Midbrain (tissue), 1 donor: ENCODE measurements at places on chromosomes 5 and 9.

DNA sequence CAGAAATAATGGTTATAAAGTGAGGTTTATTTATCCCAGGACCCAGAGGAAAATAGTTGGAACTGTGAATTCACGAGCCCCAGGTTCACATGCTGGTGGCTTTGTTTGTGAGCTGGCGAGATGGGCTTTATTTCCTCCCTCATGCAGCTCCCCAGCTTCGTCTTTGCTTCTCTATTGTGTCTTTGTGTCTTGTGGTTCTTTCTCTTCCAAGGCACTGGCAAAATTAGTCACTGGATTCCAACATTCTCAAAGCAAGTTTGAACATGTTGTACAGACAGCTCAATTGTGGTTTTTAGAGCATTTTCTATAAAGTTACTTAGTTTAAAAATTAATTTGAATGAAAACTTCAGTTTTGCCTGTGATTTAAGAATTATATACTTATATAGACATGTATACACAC is 7.2 kb downstream of the NDUFS6 start:
- DNase-seq = peak; percentile 6

GRCh38 chr5:14123974-14124482 is 19.1 kb upstream of the TRIO start:
- DNase-seq = no peak

- DNase-seq = no peak
Measured at GRCh38 chr9:91181541-91181940, 180.2 kb downstream of the AUH start.

GRCh38 chr9:37929441-37929895 is 25.5 kb upstream of the SLC25A51 start:
- DNase-seq = no peak

- DNase-seq = no peak
Measured at GRCh38 chr9:23307731-23308513, 518.1 kb downstream of the ELAVL2 start.

GRCh38 chr5:37603072-37603471 is 224.0 kb downstream of the WDR70 start:
- no peak for DNase-seq

GRCh38 chr5:32272746-32273145 is 40.0 kb downstream of the MTMR12 start:
- no peak for DNase-seq

- no peak for DNase-seq
Measured at GRCh38 chr5:33608344-33609041, 167.7 kb downstream of the TARS1 start.

GRCh38 chr9:68896486-68896885 is 117.4 kb downstream of the PRKACG start:
- DNase-seq = no peak

DNA sequence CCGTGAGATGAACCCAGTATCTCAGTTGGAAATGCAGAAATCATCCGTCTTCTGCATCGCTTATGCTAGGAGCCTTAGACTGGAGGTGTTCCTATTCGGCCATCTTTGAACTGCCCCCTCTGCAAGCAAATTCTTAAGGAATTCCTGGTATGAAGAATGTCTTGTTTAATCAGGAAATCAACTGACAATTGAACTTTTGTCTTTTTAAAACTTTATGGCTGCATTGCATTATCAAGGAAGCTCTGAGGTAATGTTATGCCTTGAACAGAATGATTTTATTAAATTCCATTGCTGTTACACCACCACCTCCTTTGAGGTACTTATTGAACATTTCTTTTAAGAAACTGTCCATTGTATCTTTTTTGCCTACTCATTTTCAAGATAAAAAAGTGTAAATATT is 1915.7 kb upstream of the CDH9 start:
- no peak for DNase-seq

- no peak for DNase-seq
Measured at GRCh38 chr9:116715751-116716150, 28.6 kb downstream of the TRIM32 start.

DNA sequence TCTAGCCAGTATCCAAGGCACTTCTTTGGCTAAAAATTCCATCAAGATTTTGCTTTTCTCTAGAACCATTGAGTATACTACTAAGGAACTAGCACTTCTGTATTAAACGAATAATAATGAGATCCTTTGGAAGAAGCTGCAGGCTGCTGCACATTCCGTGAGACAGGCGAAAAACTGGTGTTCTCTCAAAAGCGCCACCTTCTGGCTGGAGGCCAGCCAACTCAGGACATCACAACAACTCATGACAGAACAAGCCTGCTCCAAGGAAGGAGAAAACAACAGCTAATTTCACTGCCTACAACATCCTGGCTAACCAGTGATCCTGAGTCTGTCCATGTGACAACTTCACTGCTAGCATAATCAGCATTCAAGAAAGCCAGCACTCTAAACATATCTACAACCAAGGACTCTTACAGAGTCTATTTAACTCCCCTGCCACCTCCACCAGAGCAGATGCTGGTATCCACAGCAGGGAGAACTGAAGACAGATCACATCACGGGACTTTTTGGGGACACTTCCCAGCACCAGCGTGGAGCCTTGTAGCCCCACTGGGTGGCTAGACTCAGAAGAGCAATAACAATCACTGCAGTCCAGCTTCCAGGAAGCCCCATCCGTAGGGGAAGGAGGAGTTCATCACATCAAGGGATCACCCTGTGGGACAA is 150.5 kb downstream of the YTHDC2 start:
- no peak for DNase-seq

DNA sequence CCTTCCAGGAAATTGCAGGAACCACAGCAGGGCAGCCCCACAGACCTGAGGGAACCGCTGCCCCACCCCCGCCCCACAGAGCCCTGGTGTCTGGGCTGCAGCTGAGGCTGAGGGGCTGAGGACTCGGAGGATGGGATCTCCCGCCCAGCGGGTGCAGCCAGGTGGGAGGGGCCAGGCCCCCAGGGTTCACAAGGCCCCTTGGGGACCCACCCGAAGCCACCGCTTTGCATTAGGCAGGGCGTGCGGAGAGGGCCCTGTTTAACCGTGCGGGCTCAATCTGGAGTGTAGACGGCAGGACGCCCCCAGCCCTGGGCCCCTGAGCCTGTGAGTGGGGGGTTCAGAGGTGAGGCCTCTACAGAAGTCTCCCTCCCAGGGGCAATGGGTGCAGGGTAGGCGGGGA is 10.8 kb downstream of the NOTCH1 start:
- DNase-seq = no peak

GRCh38 chr5:136957428-136957827 is 541.7 kb downstream of the SPOCK1 start:
- DNase-seq = no peak
